ENCODE measurements at places on chromosomes 6 and 20.

GRCh38 chr20:57795977-57796560, 86.3 kb upstream of the PMEPA1 start:
- no peak for DNase-seq

DNA sequence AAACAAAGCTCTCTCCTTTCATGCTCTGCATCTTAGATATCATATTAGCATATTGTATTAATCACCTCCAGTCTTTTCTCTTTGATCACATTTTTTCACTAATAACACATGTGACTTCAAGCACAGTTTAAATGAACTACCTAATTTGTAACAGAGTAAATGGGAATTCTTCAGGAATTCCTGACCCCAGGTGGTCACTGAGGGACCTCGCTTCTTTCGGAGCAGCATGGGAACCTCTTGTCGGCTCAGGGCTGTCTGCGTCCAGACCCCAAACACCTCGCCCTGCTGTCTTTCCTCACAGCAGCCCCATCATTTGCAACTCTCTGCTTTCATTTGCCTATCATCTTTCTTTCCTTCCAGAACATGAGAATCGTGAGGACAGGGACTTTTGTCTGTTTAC, 103.5 kb downstream of the DACT2 start:
- no peak for DNase-seq

DNA sequence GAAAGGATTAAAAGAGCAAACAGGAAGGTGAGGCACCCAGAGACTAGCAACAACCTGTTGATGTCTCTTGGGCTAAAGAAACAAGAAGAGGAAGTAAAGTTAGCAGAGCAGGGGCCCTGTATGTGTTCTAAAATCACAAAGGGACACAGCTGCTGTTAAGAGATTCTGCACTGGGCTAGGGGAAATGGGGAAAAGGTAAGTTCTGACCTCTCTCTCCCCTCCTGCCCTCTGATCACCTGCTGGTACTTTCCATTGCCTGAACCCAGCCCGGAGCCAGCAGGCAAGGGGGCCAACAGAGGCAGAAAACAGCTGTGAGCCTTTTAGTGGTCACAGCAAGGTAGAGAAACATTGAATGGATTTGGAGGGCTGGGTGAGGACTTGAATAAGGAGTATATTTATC, 13.5 kb upstream of the CNR1 start:
- DNase-seq, result no peak

- no peak for DNase-seq
These were observed 41.3 kb downstream of the NKX2-4 start for GRCh38 chr20:21355981-21356380.

- no peak for DNase-seq
These were observed 61.2 kb downstream of the ZFP64 start for GRCh38 chr20:52130406-52130805.

DNA sequence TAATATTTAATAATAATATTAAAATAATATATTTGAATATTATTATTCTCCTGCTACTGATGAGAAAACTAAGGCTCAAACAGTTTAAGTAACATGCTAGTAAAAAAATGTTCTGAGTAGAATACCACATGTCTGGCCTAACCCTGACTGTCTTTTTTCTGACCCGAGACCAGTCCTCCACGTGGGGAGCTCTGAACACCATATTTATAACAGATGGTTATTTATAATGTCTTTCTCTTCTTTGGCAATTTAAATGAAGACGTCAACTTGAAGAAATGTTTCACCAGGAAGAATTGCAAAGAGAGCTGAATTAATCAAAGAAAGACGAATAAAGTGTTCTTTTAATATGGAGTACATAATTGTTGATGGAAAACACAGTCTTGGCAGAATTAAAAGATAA, 82.0 kb downstream of the SLC22A3 start:
- no peak for DNase-seq

DNA sequence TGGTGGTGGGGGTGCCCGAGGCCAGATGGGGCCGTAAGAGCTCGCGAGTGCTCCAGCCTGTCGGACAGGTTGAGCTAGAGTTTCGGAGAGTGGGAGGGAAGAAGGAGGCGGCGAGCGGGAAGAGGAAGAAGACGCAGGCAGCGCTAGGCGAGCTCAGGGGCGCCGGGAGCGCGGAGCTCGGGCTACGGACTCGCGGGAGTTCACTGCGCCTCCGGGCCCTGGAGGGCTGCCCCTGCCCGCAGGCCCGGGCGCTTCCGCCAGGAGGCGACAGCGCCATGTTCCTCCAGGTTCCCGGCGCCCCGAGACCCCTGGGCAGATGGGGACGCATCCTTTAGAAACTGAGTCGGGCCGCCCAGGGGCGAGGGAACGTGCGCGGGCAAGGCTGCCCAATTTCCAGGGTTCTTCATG, 984 bp downstream of the TFAP2C start:
- peak; percentile 89 for DNase-seq

DNA sequence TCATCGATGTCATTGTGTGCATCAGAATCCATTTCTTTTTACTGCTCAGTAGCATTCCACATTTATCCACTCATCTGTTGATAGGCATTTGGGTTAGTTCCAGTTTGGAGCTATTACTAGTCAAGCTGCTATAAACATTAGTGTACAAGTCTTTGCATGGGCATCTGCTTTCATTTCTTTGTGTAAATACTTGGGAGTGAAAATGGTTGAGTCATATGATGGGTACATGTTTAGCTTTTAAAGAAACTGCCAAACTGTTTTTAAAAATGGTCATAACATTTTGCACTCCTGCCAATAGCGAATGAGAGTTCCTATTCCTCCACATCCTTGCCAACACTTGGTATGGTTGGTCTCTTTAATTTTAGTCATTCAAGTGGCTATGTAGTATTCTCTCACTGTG, 21.2 kb upstream of the SLC22A2 start:
- DNase-seq, result peak; percentile 54

DNA sequence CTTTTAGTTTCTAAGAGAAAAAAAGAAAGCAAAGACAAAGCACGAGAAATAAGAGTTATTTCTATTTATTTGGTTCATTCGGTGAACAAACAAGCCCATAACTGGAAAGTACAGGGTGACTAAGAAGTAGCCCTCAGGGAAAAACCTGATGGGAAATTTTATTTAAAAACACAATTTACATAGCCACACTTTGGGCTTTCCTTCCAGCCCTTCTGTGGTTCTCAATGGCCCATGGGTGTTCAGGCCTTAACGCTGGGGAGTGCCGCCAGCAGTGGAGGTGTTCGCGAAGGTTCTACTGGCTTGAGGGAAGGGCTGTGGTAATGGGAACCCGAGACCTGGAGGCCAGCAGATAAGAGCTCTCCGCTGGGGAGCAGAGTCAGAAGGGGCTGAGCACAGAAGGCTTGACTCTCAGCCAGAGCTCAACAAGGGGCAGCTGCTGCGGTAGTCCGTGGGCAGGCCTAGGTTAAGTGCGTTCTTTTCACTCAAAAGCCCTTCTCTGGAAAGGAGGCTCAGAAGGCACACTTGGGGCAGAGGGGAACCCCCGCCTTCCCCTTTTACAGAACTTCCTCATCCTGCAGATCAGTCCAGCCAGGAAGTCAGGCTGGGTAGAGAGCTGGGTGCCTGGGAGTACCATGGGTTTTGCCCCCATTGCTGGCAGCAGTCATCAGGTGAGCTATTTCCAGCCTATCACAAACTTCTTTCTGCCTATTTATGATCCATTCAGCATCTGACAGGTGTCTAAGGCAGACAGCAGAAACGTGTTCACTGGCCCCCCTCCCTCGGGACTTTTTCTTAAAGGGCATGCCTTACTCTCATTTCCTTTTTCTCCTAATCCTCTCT, 8.8 kb upstream of the CD83 start:
- no peak for DNase-seq

DNA sequence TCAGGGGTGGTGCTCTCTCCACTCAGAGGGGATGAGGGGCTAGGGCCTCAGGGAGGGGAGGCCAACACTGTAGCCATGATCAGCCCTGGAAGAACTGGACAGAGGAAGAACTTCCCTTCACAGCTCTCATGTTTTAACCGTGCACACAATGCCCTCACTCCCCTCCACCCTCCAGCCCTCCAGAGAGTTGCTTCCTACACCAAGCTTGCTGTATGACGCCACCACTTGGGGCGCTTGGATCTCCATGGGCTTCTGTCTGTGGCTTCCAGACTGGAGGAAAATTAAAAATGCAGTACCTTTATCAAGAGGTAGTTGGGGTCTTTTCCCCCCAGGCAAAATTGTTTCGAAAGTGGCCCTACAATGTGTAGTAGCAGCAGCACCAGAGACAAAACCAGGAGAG, 48.4 kb downstream of the ARHGAP40 start:
- no peak for DNase-seq

DNA sequence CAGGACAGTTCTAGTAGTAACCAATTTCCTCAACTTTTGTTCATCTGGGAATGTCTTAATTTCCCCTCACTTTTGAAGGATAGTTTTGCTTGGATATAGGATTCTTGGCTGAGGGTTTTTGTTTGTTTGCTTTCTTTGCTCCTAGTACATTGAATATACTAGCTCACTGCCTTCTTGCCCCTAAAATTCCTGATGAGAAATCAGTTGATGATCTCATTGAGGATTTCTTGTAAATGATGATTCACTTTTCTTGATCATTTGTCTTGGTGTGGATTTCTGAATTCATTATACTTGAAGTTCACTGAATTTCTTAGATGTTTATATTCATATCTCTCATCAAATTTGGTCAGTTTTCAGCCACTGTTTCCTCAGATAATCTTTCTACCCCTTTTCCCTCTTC, 49.1 kb upstream of the PRDM1 start:
- DNase-seq, result peak; percentile 84

GRCh38 chr20:20815711-20816455, 103.4 kb upstream of the RALGAPA2 start:
- DNase-seq, result no peak

DNA sequence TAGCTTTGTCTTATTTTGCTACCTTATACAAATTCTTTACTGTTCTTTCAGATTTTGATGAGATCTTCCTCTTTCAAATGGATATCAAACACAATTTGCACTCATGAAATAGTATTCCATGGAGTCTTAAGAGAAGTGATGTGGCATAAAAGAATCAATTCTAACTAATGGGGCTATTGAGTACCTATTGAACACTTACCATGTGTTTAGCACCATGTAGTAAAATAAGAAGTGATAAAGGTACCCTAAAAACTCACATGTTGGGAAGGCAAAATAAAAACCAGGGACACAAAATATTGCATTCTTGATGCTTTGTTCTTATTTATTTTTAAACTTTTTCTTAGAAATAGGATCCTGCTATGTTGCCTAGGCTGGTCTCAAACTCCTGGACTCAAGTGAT, 56.2 kb downstream of the KIF13A start:
- DNase-seq, result no peak

All from EL (cell line).